Neural progenitor cell (in vitro differentiated cells): ENCODE measurements at places on chromosomes 7 and 10. TPM values are rescaled to one million over a fixed set of nuclear protein-coding genes. Genes with fewer than 3 reads are reported as not detected.

GRCh38 chr10:123355748-123356481 is 201.7 kb downstream of the BUB3 start:
- no peak for DNase-seq

GRCh38 chr7:1061180-1061579 is 16.8 kb downstream of the GPR146 start:
- no peak for DNase-seq

SLC16A9 gene
- 39.6 and 48.5 TPM in 2 replicates for total RNA-seq

DNA sequence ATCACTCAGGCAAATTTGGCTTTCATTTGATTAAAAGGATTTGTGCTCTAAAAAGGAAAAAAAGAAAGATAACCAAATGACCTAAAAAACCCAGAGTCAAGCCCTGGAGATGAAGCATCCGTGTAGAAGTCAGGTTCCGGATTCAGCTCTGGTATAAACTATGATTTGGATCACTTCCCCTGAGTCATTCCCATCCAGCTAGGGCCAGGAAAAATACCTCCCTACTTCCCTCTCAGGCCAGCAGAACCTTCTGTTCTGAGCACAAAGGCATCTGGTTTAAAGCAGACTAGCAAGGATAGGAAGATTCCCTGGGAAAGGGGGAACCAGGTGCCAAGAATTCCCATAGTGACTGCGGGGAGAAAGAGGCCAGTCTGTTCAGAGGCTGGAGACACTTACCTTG is 25.7 kb upstream of the NDST2 start:
- no peak for DNase-seq

- DNase-seq, result no peak
Measured at GRCh38 chr7:73905360-73905759, 44.4 kb downstream of the TMEM270 start.

FGL2 gene
- not detected in 2 replicates for total RNA-seq

GRCh38 chr10:63227207-63227895 is 94.2 kb downstream of the NRBF2 start:
- DNase-seq, result no peak

TCERG1L gene
- total RNA-seq, result 1.5 and 1.8 TPM in 2 replicates

RPEL1 gene
- total RNA-seq, result not detected in 2 replicates

MMP21 gene
- not detected in 2 replicates for total RNA-seq

GRCh38 chr7:106772655-106773108 is 92.4 kb upstream of the PIK3CG start:
- no peak for DNase-seq

DNA sequence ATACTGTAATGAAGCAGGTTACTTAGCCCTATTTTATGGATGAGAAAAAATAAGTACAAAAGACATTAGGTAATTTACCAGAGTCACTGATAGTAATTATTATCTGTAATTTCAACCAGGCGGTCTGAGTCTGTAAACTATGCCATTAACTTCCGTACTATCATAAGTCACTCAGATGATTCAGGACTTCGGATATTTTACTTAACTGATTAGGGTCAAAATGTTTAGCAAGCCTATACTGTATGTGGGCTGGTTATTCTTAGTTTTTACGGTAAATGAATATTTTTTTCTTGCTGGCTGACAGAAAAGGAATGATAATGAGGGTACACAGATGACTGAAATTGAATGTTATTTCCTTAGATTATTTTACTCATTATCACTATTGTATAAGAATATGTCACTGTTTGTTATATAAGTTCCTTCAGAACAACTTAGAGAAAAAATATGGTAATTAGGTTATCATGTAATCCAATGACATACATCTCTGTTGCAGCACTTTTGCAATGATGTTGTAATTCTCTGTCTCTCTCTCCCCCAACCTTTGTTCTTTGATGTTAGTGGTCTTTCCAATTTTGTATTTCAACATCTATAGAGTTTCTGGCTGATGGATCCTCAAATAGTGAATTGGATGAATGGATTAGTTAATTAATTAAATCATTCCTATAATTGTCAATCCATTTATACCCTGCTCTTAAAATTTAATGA is 165.6 kb downstream of the ZEB1 start:
- no peak for DNase-seq

GRCh38 chr7:120460949-120461348 is 188.0 kb downstream of the KCND2 start:
- peak; percentile 25 for DNase-seq

DNA sequence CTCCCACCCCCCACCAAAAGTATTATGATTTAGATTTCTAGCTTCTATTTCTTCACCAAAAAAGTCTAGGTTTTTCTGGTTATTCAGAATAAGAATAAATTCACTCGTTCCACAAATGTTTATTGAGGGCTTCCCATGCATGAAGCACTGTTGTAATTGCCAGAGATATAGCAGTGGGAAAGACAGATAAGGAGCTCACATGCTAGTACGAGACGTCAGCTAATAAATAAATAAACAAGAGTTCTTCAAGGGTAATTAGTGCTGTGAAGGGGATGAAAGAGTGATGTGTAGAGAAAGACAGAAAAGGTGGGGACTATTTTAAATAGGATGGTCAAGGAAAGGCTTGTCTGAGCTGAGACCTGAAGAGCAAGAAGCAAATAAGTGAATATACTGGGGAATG is 38.1 kb upstream of the SEPTIN7 start:
- DNase-seq, result no peak

DNA sequence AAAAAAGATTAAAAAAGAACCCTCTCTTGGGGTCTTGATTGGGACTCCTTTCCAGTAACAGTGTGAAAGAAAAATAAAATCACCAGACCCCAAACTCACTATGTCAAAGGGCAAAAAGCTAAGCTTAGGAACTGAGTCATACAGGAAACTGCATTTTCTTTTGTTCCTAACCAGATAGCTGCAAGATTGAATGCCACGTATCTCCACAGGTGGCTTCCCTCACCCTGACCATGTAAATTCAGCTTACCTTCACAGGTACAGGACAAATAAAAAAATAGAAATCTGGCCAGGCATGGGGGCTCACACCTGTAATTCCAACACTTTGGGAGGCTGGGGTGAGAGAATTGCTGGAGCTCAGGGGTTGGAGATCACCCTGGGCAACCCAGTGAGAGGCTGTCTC is 32.5 kb upstream of the EIF4H start:
- no peak for DNase-seq

DNA sequence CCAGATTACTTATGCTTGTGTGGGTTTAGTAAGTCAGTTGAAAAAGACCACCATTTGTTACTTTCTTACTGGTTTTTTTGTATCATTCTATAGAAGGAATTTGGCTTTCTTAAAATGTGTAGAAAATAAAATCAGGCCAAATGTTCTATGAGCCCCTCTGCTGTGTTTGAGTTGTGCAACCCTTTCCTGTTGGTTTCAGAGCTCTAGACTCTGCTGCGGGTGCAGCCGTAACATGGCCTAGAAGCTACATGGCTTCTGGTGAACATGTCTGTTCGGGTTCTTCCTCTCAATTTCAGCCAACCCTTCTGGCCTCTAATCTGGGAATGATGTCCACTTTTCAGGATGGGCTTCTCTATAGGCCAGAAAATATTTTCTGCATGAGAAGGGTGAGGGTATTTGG is 56.6 kb upstream of the RAB18 start:
- no peak for DNase-seq

DNA sequence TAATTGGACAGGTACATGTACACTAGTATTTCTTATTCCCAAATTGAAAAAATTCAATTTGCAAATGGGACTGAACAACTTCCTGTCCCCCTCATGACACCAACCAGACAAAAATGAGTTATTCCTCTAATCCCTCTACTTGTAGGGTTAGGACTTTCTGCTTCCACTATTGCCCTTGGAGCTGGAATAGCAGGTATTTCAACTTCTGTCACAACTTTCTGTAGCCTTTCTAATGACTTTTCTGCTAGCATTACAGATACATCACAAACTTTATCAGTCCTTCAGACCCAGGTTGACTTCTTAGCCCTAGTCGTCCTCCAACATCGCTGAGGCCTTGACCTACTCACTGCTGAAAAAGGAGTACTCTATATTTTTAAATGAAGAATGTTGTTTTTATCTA is 6.4 kb downstream of the CYP3A7 start:
- no peak for DNase-seq

PLAC9 gene
- total RNA-seq, result not detected in 2 replicates

ABCB1 gene
- total RNA-seq, result not detected in 2 replicates

GRCh38 chr7:104206841-104207240 is 972 bp downstream of the ORC5 start:
- no peak for DNase-seq

DPCD gene
- 49.7 and 71.1 TPM in 2 replicates for total RNA-seq

PNLIP gene
- not detected in 2 replicates for total RNA-seq

GRCh38 chr10:79099898-79100448 is 31.2 kb downstream of the ZMIZ1 start:
- DNase-seq, result no peak

DNA sequence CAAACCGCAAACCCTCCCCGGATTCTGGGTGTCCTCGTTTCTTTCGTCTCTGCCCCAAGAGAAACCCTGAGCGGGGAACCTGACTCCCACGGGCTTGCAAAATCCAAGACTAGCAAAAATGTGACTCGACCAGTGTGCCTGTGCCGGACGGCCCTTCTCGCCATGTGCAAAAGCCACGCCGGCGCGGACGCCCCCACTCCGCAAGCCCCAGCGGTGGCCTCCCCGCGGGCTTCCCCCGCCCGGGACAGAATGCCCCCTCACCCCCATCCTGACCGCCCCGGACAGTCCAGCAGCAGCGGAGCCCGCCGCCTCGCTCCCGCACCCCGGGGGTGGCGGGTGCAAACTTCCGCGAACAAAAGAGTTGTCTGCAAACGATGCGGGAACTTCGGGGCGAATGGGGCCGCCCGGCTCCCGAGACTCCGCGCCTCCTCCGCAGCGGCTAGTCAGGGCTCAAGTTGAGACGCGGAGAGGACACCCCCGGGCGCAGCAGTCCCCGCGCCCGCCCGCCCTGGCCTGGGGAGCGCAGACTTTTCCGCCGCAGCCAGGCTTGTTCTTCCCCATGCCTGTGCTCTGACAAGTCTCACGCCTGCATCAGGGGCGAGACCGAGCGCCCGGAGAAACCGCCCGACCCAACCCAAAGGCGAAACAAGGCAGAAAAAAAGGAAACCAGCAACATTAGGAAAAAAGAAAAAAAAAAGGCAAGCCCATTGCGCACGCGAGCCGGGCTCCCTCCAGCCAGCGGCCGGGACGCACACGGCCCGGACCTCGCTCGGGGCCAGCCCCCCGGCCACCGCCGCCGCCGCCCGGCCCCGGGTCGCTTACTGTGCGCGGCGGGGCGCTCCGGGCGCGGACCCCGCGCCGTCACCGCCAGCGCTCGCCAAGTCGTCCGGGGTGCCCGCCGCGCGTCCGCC is 732 bp downstream of the FAM53B start:
- DNase-seq, result peak; percentile 63

GRCh38 chr7:135682191-135682590 is 19.9 kb downstream of the STMP1 start:
- DNase-seq, result no peak

SPDYE2B gene
- not detected in 2 replicates for total RNA-seq

PTN gene
- 162 and 207 TPM in 2 replicates for total RNA-seq

GRCh38 chr7:44541028-44541869 is at the start of gene NPC1L1:
TSS of gene NPC1L1 (minus strand) at chr7:44541330. CDS start at chr7:44541259, 71 bp downstream.
- DNase-seq, result no peak

GRCh38 chr10:79943871-79944270 is 5.0 kb downstream of the SFTPD start:
- no peak for DNase-seq

GRCh38 chr7:133652547-133652946 is 399.7 kb downstream of the EXOC4 start:
- no peak for DNase-seq

GRCh38 chr7:133139350-133139749 is 57.5 kb upstream of the CHCHD3 start:
- peak; percentile 67 for DNase-seq

KAZALD1 gene
- total RNA-seq, result 0.77 and 1.8 TPM in 2 replicates

- DNase-seq, result no peak
Measured at GRCh38 chr10:51159841-51160240, 85.6 kb downstream of the PRKG1 start.

GRCh38 chr10:117503244-117504205 is 39.0 kb upstream of the EMX2 start:
- peak; percentile 23 for DNase-seq

PIK3CG gene
- not detected in 2 replicates for total RNA-seq

GRCh38 chr7:79968894-79969293 is 165.7 kb upstream of the GNAI1 start:
- DNase-seq, result no peak

GPR26 gene
- not detected in 2 replicates for total RNA-seq

GRCh38 chr10:49152663-49153062 is 18.8 kb upstream of the FAM170B start:
- DNase-seq, result no peak

RBM20 gene
- total RNA-seq, result 0.28 and 0.32 TPM in 2 replicates

GRCh38 chr7:43112459-43112940 is at the start of gene HECW1:
TSS of gene HECW1 (plus strand) at chr7:43112647. CDS start at chr7:43243906, 131,259 bp downstream.
- peak; percentile 53 for DNase-seq

- DNase-seq, result no peak
Measured at GRCh38 chr7:73858807-73859206, 2.2 kb upstream of the TMEM270 start.

DNA sequence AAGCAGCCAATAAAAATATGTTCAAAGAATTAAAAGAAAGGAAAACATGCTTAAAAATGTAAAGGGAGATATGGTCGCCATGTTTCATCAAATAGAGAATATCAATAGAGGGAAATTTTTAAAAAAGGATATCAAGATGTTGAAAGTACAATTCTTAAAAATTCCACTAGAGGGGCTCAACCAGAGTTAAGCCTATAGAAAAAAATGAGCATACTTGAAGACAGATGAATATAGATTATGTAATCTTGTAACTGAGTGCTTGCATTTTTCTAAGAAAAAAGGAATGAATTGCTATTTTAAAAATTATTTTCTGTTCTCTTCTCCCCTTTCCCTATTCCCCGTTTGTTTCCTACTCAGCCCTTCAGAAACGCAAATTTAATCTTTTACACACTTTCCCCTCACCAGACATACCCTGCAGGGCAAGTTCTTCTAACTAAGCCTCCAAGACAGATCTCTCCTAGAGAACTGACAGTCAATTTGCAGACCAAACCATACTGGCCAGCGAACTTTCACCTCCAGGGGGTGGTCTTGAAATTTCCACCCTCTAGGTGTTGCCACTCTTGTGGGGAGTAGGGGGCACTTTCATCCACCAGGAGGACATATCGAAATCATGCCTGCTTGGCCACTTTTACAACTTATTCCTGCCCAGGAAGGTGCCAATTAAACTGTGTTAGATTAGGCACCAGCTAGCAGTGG is 67.7 kb downstream of the NSUN6 start:
- no peak for DNase-seq

GRCh38 chr7:13743226-13743625 is 246.2 kb downstream of the ETV1 start:
- DNase-seq, result no peak

- no peak for DNase-seq
Measured at GRCh38 chr10:32060347-32060746, 4.1 kb upstream of the KIF5B start.

GRCh38 chr7:132004529-132004928 is 448.1 kb upstream of the PODXL start:
- no peak for DNase-seq
